ENCODE measurements at places on chromosomes 6 and 20. TPM values are rescaled to one million over a fixed set of nuclear protein-coding genes. Genes with fewer than 3 reads are reported as not detected.

- no peak overlapping the region for H3K27ac ChIP-seq
- H3K4me3 ChIP-seq, result no peak overlapping the region
- no peaks in the 10 kb centered on the region for H3K4me1 ChIP-seq
Observed at GRCh38 chr20:50582591-50583234, 72.5 kb downstream of the PTPN1 start.

RAET1G gene
- total RNA-seq, result not detected

SLC17A9 gene
- 41.7 TPM for total RNA-seq

GRCh38 chr6:23910420-23910819 is 215.6 kb upstream of the NRSN1 start:
- H3K36me3 ChIP-seq, result no peaks in the 10 kb centered on the region
- no peaks in the 10 kb centered on the region for H3K27me3 ChIP-seq
- H3K4me3 ChIP-seq, result no peak overlapping the region
- DNase-seq, result no peak
- H3K4me1 ChIP-seq, result peaks cover 9% of the 10 kb centered on the region
- no peak overlapping the region for H3K27ac ChIP-seq

DNA sequence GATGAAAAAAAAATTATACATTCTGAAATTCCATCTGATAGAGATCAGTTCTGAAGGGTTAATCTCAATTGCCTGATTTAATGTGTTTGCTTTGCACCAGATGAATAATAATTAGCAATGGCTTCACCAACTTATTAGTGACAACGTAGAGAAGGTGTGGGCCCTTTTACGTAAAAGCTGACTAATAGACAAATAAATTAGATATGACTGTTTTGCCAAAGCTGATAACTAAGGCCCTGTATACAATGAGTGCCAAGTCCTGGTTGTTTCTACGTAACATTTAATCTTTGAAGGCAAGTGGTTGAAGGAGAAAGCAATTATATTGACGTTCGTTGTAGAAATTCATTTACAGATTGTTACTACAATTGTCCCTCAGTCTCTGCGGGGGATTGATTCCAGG is 10.8 kb downstream of the SGK1 start:
- H3K4me3 ChIP-seq, result no peak overlapping the region
- H3K27ac ChIP-seq, result no peak overlapping the region
- no peaks in the 10 kb centered on the region for H3K36me3 ChIP-seq
- no peak for DNase-seq
- peaks cover 8% of the 10 kb centered on the region for H3K27me3 ChIP-seq
- H3K4me1 ChIP-seq, result peaks cover 18% of the 10 kb centered on the region

Measured in WTC11 (cell line).